ENCODE measurements at places on chromosomes 4 and X.
A peak's percentile ranks its signal among the peaks of the same experiment; 100 is the strongest.

GRCh38 chrX:151825925-151826485 is 86.7 kb upstream of the MAGEA4 start:
- DNase-seq, result no peak

- DNase-seq, result no peak
Measured at GRCh38 chrX:125713633-125714032, 394.0 kb downstream of the TEX13C start.

GRCh38 chr4:112564706-112565270 is 48.8 kb upstream of the NEUROG2 start:
- no peak for DNase-seq

- DNase-seq, result no peak
Measured at GRCh38 chrX:72621163-72621562, 48.5 kb upstream of the HDAC8 start.

DNA sequence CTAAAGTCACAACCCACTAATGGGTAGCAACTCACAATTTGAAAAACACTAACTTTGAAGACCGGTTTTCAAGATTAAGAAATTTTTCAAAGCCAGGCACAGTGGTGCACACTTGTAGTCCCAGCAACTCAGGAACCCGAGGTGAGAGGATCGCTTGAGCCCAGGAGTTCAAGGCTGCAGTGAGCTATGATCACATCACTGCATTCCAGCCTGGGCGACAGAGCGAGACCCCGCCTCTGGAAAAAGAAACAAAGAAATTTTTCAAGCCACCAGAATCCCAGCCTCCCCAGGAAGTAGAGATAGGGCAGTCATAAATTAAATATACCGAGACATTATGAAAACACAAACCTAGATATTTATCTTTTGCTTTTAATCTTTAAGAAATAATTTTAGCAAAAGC is 13.0 kb downstream of the SMARCA1 start:
- no peak for DNase-seq

- no peak for DNase-seq
Measured at GRCh38 chrX:66023385-66024091, 16.3 kb downstream of the VSIG4 start.

GRCh38 chr4:54942721-54943120 is 182.7 kb downstream of the KDR start:
- no peak for DNase-seq

GRCh38 chrX:11188664-11189063 is 77.5 kb downstream of the HCCS start:
- no peak for DNase-seq

DNA sequence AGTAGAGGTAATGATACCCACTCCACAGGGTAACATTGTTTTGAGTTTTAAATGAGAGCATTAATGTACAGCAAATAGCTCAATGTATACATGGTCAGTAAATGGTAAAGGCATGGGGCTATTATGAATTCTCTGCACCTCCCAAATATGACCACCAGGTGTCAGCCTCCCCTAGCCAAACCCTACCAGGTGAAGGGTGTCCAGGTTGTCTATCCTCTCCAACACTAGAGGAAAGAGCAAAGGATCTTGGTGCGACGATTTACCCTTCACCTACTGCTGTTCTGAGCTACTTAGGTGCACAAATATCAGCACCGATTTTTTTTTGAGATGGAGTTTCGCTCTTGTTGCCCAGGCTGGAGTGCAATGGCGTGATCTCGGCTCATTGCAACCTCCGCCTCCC is 26.5 kb upstream of the XIAP start:
- DNase-seq, result peak; percentile 6

- no peak for DNase-seq
Measured at GRCh38 chr4:1856943-1857699, 1.2 kb upstream of the LETM1 start.

GRCh38 chr4:70874268-70875156 is 27.7 kb upstream of the MOB1B start:
- DNase-seq, result no peak

GRCh38 chrX:120736989-120737388 is 107.1 kb upstream of the C1GALT1C1 start:
- no peak for DNase-seq

GRCh38 chr4:82248903-82249632 is 124.7 kb downstream of the HNRNPD start:
- no peak for DNase-seq

GRCh38 chr4:124970011-124970410 is 257.5 kb upstream of the ANKRD50 start:
- no peak for DNase-seq

DNA sequence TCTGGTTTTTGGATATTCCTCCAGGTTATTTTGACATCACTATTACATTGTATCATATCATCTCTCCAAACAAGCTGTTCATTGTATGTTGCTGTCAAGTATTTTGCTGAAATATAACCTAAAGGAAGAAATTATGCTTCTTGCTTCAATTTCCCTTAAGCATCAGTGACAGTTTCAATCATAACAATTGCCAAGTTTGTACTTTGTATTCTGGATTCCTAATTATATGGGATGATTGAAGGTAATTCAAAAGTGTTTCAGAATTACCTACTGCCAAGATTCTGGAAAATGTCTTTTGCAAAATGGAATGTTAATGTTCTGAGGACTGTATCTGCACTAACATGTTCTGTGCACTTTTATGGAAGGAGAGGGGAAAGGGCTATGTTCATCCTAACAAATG is 228.7 kb downstream of the PRDM5 start:
- DNase-seq, result no peak

- no peak for DNase-seq
Measured at GRCh38 chr4:153594210-153594609, 89.9 kb upstream of the TLR2 start.

GRCh38 chr4:52172166-52172565 is 121.1 kb downstream of the SPATA18 start:
- DNase-seq, result no peak

- DNase-seq, result no peak
Measured at GRCh38 chrX:135944486-135944885, 29.3 kb downstream of the MMGT1 start.
